Stimulated activated CD4-positive, alpha-beta T cell treated with anti-CD3 and anti-CD28 coated beads, Interleukin-12 subunit alpha, Interleukin-12 subunit beta, amount 100 ng/mL, for 48 hours (primary cell): ENCODE measurements at places on chromosomes 2 and 18.

DNA sequence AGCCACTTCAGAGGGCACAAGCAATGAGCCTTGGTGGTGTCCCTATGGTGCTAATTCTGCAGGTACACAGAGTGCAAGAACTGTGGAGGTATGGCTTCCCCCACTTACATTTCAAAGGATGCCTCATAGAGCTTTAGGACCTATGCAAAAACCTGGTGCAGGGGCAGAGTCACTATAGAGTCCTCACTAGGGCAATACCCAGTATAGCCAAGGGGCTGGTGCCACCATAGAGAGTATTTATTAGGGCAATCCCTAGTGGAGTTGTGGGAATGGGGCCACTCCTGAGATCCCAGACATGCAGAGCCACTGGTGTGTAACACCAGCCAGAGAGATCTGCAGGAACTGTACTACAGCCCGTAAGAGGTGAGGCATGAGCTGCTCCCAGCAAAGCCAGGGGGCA is 312.2 kb downstream of the SLC4A3 start:
- DNase-seq, result no peak

- no peak for DNase-seq
Observed at GRCh38 chr2:124875627-124876244, 850.6 kb downstream of the CNTNAP5 start.

DNA sequence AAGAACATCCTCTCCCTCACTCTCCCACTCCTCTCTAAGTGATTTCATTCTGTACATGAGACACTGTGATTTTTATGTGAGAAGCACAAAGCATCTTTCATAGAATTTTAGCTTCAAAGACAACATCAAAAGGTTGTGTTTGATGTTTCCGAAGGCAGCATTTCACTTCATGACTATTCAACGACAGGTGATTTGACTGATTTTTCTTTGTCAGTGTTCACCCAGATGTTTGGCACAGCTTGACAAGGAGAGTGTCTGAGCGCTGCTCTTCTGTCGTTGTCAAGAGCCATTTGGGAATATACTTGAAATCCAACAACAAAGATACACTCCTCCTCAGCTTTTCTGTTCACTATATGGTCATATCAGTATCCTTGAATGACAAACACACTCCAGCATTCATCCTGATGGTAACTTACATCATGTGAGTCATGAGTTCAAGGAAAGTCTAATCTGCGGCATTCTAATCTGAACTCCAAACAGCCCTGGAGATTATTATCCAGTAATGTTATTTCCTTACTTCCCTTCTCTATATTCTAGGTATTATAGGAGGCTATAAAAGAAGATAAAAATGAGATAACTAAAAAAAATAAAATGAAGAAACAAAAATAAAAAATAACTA is 45.9 kb upstream of the ST6GAL2 start:
- no peak for DNase-seq

DNA sequence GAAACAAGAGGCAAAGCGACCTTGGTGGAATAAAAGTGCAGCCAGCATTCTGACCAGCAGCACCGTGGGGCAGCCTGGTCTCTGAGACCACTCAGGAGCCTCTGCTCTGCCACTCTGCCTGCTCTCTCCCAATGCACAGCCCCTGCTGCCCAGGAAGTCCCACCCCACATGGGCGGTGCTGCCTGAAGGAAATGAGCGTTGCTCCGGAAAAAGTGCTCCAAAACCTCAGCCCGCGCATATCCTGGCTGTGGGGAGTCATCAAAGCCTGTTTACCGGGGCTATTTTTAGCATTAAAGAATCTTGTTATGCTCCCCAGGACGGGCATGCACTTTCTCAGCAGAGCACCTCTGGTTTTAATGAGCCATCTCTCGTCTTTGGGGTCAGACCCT is 54.5 kb downstream of the EPAS1 start:
- DNase-seq, result peak; percentile 61

DNA sequence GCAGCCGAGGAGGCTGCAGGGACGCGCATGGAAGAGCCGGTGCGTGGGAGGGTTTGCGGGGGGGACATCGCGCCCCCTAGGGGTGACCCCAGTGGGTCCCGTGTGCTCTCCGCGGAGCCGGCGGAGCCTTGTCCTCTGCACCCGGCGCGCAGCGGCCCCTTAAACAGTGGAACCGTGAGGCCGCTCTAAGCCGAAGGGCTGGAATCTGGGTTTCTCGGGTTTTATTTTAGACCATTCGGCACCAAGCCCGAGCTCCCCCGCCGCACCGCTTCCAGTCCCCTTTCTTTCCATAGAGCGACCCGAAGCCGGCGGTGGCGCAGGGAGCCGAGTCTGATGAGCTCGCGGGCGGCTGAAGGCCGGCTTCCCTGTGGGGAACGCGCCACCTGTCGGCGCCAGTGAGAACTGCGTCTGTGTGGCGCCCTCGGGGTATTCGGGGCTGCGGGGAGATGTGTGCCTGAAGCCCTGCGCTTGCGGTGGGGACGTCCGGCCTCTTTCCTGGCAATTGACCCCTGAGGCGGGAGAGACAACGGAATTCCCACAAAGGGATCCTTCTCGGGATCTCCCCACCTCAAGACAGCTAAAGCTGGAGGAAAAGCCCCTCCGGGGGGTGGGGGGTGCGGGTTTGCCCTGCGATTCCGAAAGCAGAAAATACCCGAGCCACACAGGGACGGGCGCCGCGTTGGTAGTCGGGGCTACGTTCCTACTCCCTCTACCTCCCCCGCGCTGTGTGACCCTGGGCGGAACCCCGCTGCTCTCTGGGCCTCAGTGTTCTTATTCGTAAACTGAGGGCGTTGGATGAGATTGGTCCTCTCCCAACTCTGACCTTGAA is 8.2 kb upstream of the EN1 start:
- peak; percentile 83 for DNase-seq

DNA sequence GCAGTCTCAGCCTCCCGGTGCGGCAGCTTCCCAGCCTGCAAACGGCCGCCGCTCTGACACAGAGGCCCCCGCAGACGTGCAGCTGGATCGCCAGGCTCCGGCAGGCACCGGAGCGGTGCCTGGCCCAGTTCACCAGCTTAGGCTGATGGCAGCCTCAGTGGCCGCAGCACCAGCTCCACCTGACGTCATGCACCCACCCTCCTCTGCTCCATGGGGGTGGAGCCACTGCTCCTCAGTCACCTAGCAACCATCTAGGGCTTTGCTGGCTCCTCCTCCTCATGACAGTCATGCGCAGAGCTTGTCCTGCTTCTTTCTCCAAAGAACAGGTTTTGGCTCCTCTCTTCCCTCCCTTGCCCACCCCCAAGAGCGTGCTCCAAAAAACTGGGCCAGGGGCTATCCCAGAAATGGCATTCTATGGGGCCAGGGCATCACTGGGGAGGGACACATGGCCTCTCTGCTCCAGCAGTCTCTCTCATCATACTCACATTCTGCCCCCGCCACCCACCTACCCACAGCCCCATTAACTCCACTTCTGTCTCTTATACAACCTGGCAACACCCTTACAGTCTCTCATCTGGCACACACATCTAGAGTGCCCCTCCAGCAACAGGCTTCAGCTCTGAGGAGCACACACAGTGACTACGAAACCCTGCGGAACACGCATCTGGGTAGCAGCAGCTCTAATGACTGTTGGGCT is 5.5 kb downstream of the DCTN1 start:
- no peak for DNase-seq

DNA sequence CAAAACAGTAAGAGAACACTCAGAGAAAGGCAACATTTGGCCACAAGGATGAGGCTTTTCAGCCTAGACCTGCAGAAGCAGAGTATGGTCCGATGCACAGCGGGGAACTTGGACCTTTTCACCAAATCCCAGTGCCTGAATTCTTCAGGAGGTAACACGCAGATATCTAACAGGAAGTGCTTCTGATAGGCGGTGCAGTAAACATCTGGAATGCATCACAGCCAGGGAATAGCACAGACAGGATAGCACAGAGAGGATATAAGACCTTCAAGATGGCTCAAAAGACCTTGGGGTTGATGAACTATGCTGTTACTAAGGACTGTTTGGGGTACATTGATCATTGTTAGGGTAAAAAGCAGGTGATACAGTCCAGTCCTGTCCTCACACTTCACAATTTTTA is 1.7 kb downstream of the TMEM127 start:
- no peak for DNase-seq

GRCh38 chr2:119794237-119794636 is 34.5 kb downstream of the PTPN4 start:
- DNase-seq, result no peak

DNA sequence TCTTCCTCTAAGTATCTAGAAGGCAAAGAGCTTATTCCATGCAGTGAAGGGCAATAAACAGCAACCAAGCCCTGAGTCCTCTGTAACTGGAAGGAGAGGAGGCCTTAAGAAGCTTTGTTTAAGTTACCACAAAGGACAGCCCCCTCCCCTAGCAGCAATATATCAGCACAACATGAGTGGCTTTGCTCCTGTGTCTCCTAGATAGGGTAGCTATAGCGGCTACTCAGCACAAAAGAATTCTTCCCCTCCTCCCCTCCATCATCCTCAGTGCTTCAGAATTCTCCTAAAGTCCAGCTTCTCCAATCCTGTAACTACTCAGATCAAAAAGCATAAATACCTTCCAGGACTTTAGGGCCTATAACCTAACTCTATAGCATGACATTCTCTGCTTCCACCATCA is 16.5 kb downstream of the SUMO1 start:
- DNase-seq, result no peak

GRCh38 chr2:14540015-14540414 is 92.5 kb upstream of the LRATD1 start:
- no peak for DNase-seq

GRCh38 chr2:181677912-181678586 is 2.3 kb downstream of the NEUROD1 start:
- DNase-seq, result peak; percentile 62

GRCh38 chr2:101821059-101821805 is 123.7 kb downstream of the MAP4K4 start:
- DNase-seq, result no peak

DNA sequence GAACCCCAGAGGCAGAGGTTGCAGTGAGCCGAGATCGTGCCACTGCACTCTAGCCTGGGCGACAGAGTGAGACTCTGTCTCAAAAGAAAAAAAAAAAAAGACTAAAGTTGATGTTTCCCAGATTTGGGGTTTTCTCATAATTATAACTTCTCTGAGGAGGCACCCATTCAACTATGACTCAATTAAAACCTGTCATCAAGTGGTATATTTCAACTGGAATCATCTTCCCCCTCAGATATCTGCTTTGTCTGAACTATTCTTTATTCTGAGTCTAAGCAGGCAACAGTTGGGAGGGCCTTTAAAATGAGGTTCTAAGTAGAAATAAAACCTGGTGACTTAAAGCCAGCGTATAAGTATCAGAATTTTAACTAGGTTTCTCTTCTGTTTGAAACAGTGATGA is 88.5 kb downstream of the PTRHD1 start:
- no peak for DNase-seq

- DNase-seq, result no peak
Observed at GRCh38 chr2:223081789-223082188, 29.8 kb downstream of the KCNE4 start.

DNA sequence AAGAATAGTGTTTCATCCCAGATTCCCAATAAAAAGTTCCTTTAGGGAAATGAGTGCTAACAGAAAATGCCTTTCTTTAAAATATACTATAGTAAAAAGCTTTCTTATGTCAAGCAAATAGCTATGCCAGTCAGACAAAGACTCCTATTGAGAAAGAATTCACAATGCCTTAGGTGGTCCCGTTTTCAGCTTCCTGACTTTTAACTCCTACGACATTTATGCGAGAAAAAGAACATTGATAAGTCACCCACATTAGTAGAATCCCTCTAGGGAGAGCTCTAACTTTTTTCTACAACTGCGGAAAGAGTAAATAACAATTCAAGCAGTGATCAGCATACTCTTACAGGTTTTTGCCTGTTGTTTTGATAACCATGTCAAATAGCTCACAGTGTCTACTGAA is 750.8 kb upstream of the ACVR2A start:
- no peak for DNase-seq

- DNase-seq, result no peak
Observed at GRCh38 chr2:50863856-50864255, 168.1 kb downstream of the NRXN1 start.

- DNase-seq, result no peak
Observed at GRCh38 chr2:224449212-224450147, 47.6 kb upstream of the FAM124B start.

- DNase-seq, result no peak
Observed at GRCh38 chr2:66456183-66457041, 21.5 kb downstream of the MEIS1 start.

DNA sequence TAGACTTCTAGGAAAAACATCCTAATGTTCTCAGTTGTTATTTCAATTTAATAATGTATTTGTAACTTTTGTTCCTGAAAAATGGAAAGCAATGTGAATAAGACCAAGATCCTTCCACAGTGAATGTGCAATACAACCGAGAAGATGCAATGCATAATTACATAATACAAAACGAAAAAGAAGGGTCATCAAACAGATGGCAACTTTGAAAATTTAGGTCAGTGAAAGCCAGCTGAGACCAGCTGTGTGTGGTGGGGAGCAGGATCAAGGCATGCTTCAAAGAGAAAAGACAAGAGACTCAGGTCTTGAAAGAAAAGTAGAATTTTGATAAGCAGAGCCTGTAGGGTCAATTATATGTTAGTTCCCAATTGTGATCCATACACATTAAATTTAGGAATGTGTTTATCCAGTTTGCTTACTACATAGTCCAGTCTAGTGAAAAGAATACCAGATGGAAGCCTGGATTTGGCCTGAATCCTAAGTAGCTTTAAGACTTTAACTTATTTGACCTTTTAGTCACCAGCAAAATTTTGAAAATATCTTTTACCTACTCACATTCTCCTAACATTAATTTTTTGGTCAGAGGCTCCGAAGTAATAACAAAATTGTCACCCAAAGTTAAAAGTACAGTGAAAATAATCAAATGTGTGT is 93.7 kb downstream of the COBLL1 start:
- no peak for DNase-seq

- DNase-seq, result no peak
Observed at GRCh38 chr2:9497017-9497416, 22.7 kb downstream of the IAH1 start.

- DNase-seq, result no peak
Observed at GRCh38 chr2:191030521-191031154, 16.7 kb upstream of the STAT1 start.

DNA sequence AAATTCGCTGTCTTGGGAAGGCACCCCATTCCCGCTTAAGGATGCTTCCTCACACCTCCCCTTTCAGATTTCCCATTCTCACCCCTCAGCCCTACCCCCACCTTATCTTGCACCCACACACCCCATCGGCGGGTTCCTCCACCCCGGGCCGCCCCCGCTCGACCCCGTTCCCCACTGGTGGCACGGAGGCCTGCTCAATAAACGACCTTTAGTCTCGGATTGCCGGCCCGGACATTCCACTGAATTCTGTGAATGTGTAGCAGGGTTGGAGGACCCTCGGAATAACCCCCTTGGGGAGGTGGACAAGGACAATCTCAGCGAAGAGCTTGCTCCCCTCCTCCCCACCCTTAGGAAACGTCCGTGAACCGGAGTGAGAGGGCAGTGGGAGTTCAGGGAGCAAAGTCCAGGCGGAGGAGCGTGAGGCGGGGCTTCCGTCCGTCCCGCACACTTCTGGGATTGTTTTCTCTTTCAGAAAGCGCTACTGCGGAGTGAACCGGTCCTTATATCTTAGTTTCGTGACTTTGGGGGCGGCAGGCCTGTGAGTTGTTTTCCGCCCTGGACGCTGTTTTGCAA is 2.8 kb upstream of the LBX2 start:
- DNase-seq, result no peak
